ENCODE measurements at places on chromosomes 1 and 21. TPM values are rescaled to one million over a fixed set of nuclear protein-coding genes. Genes with fewer than 3 reads are reported as not detected.

DNA sequence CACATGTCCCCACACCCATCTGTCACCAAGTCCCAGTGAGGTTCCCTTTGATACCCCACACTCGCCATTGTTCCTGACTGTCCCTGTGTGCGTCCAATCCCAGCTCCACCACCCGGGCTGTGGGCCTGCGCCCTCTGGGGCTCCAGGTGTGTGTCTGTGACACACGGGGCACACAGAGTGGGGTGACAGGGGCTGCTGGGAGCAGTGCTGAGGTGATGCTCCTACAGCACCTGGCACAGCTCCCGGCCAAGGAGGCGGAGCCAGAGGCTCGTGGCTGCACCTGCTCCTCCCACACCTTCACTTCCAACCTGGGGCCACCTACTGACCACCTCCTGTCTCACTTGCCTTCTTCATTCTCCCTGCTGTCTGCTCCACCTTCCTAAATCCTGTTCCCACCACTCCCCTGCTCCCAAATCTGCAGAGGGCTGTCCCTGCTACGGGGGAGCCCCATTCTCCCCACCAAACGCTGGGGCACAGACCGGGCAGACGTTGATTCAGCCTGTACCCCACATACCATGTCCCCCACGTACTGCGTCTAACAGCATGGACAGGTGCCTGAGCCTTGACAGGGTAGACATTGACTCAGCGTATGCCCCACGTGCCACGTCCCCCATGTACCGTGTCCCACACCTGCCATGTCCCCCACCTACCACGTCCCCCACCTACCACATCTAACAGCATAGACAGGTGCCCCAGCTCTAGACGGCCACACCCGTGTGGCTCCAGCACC is 16.4 kb downstream of the WDR4 start:
- no peak overlapping the region for H3K4me3 ChIP-seq
- no peak overlapping the region for H3K27ac ChIP-seq
- DNase-seq: no peak
- no peaks in the 10 kb centered on the region for H3K4me1 ChIP-seq
- no peaks in the 10 kb centered on the region for H3K27me3 ChIP-seq
- H3K36me3 ChIP-seq: peaks cover 8% of the 10 kb centered on the region

GRCh38 chr21:45580576-45581321 is 38.5 kb upstream of the SLC19A1 start:
- H3K4me3 ChIP-seq: no peak overlapping the region
- no peaks in the 10 kb centered on the region for H3K4me1 ChIP-seq
- H3K27ac ChIP-seq: no peak overlapping the region
- H3K36me3 ChIP-seq: no peaks in the 10 kb centered on the region
- no peak for DNase-seq

- no peak for DNase-seq
- no peaks in the 10 kb centered on the region for H3K36me3 ChIP-seq
- H3K27ac ChIP-seq: no peak overlapping the region
- H3K4me1 ChIP-seq: no peaks in the 10 kb centered on the region
These were observed 7.8 kb downstream of the CLDN19 start for GRCh38 chr1:42732126-42732680.

DNA sequence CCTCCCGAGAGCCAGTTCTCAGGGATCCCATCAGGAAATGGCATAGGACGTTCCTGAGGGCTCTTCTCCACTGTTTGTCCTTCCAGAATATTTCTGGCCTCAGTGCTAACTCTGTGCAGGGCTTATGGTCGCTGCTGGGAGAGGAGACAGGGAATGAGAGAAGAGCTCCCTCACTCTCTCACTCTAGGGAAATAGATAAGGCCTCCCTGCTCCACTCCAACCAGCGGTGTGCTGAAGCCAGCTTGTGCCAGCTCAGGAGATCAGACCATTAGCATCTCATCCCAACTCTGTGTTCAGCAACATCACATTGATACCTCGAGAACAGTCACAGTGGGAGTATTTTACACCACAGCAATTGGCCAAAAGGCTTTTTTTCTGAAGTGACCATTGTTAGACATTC is 49.2 kb upstream of the ZC3H12A start:
- H3K4me1 ChIP-seq: no peaks in the 10 kb centered on the region
- H3K27me3 ChIP-seq: peaks cover 9% of the 10 kb centered on the region
- no peak for DNase-seq
- no peaks in the 10 kb centered on the region for H3K36me3 ChIP-seq
- H3K4me3 ChIP-seq: no peak overlapping the region
- no peak overlapping the region for H3K27ac ChIP-seq

Gene LENEP
- total RNA-seq: not detected

Gene RHCE
- total RNA-seq: 1.8 TPM

Gene RIPPLY3
- total RNA-seq: not detected

Data from cardiac muscle cell (in vitro differentiated cells and primary cell).